Astrocyte of the hippocampus (primary cell): ENCODE measurements at places on chromosomes 3 and 15.

GRCh38 chr3:64561325-64561843 lies 126.4 kb downstream of the ADAMTS9 start:
- no peak for DNase-seq

DNA sequence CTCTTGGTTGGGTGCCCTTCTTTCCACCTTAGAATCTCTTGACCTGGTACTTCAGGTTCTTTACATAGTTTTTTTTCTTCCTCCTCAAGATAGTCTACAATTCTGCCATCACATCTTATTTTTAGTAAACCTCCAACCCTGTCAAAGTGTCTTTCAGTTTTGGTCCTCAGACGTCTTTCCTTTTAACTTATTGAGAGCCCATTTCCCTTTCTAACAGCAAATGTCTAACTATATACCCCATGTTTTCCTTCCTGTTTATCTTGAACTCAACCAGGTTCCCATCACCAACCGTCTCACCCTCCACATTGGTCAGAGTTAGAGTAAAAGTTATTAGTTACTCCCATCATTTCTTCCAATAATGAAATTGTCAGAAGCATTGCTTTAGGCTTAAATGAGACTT lies 10.4 kb downstream of the KBTBD12 start:
- DNase-seq = no peak

DNA sequence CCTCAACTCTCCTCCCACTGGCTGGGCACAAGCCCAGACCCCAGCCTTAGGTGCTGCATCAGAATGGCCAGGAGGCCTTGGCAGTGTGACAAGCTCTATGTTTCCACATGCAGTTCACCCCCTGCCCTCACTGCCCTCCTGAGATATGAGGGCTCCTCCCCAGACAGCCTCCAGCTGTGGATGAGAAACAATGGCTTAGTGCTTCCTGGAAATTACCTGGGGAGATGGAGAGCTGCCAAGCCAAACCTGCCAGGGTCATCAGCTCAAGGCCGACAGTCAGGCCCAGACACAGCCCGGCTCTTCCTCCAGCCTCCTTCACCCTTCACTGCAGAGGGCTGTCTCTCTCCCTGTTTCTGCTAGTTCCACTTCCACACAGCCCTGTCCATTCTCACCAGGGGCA lies 76.3 kb downstream of the MYLK start:
- peak; percentile 65 for DNase-seq

- no peak for DNase-seq
Measured at GRCh38 chr3:99965681-99966408, 148.2 kb downstream of the CMSS1 start.

DNA sequence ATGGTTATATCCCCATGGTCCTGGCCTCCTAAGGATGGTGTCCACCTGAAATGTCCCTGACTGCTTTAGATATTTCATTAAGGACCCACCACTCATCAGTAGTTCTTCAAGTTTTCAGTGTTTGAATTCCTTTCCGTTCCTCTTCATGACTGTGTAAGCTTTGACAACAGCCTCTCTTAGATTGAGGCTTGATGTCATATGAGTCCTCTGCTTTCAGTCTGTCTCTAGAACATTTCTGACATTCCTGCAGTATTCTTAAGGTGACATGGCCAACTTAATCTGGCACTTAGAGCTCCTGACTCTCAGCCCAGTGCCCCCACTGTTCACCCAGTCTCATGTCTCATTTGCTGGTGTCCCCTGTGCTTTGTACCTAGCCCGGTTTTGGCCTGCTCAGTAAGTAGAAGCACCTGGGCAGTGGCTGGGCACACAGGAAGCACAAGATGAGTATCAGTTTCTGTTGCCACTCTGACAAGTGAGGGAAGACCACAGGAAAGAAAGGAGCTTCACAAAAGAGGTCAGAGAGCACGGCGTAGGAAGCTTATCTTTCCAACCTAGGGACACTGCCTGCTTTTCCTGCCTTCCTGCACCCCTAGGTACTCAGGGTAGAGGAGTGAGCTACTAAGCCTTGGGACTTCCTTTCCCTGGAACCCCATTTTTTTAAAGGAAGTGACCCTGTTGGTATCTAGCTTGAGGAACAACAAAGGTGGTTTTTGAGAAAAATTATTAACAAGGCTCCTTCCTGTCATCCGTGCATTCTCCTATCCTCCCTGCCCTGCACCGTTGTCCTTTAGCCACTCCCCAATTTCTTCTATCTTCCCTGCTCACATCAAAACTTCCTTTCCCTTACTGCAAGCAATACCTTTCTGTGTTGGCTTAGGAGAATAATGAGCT lies 103.1 kb downstream of the KLHL25 start:
- DNase-seq = no peak

GRCh38 chr3:172317481-172317880 lies 130.8 kb downstream of the GHSR start:
- no peak for DNase-seq

GRCh38 chr3:184230603-184231528 lies 1.5 kb downstream of the VWA5B2 start:
- peak; percentile 16 for DNase-seq

GRCh38 chr15:31280831-31281216 lies 45.8 kb upstream of the KLF13 start:
- DNase-seq = no peak

DNA sequence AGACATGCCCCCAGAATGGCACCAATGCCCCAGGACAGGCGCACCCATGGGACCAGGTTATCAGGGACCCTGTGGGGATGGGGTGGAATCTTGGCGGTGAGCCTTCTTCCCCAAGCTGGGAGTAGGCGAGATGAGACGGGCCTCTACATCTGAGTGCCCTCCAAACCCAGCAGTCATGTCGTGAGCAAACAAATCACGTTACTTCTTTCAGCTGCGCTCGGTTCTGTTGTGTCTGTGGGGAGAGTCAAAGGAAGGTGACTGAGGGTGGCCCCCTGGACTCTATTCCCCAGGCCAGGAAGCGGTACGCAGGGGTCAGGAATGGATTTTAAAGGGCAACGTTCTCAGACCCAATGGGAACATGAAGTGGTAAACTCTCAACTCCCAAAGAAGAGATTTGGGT lies 2.8 kb downstream of the GOLGA6L2 start:
- DNase-seq = no peak

- no peak for DNase-seq
Measured at GRCh38 chr15:83113881-83114674, 6.6 kb downstream of the TM6SF1 start.

GRCh38 chr3:167203062-167203461 lies 177.0 kb downstream of the ZBBX start:
- no peak for DNase-seq

DNA sequence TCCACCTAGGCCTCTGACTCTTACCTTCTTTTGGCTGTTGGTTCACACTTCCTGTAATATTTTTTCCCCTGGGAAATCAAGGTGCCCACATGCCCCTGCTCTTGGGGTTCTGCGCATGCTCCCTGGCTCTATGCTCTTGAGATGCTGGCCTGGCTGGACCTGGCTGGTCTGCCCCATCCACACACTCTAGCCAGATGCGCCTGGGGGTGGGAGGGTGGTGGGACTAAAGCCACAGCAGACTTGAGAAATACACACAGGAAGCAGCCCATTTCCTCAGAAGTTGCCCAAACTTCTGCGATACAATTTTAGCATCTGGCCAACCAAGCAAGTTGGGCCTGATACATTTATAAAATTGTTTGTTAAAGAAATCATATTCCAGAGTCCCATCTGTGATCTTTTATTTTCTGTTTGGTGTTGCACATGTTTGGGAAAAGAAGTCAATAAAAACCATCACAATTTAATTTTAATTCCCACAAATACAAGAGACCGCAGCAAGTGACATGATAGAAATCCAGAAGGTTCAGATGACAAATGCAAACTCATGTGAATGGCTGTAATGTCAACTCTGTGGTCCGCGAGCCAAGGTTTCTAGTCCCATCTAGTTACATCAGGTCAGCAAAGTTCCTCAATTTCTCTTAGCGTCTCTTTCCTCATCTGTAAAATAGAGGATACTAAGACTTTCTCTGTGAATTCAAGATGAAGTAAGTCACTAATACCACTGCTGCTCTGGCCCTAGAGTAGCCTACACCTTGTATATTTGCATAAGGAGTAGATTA lies 55.9 kb upstream of the MEF2A start:
- DNase-seq = no peak

DNA sequence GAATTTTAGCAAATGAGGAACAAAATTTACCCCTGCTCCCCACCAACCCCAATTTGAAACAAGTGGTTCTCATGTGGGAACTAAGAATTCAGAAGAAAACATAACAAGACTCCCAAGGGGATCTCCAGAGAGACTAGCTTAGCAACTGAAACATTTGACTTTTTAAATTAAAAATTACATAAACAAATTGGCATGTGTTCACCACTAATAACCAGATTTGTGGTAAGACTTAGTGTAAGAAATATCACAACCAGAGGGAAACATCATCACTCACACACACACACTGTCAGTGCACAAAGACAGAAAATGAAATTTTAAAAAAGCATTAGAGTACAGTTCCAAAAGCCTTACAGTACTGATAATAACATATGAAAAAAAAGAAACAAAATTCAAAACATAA lies 348.8 kb downstream of the CGGBP1 start:
- DNase-seq = no peak

DNA sequence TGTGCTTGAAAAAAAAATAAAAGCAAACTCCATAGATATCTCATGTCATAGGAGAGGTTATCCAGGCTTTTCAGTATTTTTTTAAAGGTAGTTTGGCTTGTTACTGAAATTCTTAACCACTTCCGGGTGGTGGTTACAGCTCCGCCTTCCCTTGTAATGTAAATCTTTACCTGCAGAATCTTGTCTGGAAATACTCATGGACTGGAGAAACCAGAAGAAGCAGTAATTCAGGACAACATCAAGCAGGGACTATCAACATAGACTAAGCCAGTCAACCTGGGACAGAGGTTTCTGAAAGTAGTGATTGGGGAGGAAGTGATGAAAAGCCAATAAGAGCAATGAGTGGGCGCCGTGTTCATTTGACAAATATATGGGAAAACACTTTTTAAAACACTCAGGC lies 78.9 kb upstream of the SKOR1 start:
- DNase-seq = no peak

- DNase-seq = no peak
Measured at GRCh38 chr3:72444656-72445223, 403.5 kb downstream of the SHQ1 start.

- peak; percentile 74 for DNase-seq
Measured at GRCh38 chr3:152328841-152329240, 60.1 kb downstream of the MBNL1 start.

- peak; percentile 19 for DNase-seq
Measured at GRCh38 chr3:30649572-30650318, 43.3 kb downstream of the TGFBR2 start.

- DNase-seq = no peak
Measured at GRCh38 chr3:158918451-158918850, 116.6 kb downstream of the MFSD1 start.

GRCh38 chr15:85047271-85047948 lies 65.8 kb downstream of the PDE8A start:
- DNase-seq = peak; percentile 84

GRCh38 chr3:23002836-23003732 lies 200.0 kb upstream of the UBE2E2 start:
- peak; percentile 59 for DNase-seq

DNA sequence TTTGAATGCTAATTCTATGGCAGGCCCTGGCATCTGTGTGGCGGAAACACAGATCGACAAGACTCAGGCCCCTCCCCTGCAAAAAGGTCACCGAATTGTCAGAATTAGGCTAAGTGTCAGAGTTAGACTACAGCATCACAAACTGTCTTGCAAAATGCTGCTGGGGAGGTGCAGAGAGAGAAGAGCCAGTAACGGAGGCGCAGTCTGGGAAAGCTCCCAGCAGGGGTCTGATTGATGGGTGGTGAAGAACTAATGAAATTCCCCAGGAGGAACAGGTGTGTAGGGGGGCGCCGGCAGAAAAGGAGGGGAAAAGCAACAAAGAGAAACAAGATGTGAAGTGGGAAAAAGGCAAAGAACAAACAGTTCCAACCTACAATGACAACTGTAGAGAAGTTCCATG lies 72.7 kb upstream of the TAMM41 start:
- DNase-seq = no peak
